ENCODE measurements at places on chromosomes 6 and 20. TPM values are rescaled to one million over a fixed set of nuclear protein-coding genes. Genes with fewer than 3 reads are reported as not detected.

- H3K27me3 ChIP-seq: no peaks in the 10 kb centered on the region
- H3K27ac ChIP-seq: no peak overlapping the region
- no peak overlapping the region for H3K4me3 ChIP-seq
- DNase-seq: no peak
- no peaks in the 10 kb centered on the region for H3K4me1 ChIP-seq
- no peaks in the 10 kb centered on the region for H3K36me3 ChIP-seq
Measured at GRCh38 chr6:12735786-12736185, 19.2 kb downstream of the PHACTR1 start.

The MOXD1 gene
- total RNA-seq: not detected

- peaks cover 38% of the 10 kb centered on the region for H3K36me3 ChIP-seq
- peaks cover 45% of the 10 kb centered on the region for H3K4me1 ChIP-seq
- H3K27ac ChIP-seq: no peak overlapping the region
Measured at GRCh38 chr6:107717781-107718180, 106.3 kb downstream of the SCML4 start.

DNA sequence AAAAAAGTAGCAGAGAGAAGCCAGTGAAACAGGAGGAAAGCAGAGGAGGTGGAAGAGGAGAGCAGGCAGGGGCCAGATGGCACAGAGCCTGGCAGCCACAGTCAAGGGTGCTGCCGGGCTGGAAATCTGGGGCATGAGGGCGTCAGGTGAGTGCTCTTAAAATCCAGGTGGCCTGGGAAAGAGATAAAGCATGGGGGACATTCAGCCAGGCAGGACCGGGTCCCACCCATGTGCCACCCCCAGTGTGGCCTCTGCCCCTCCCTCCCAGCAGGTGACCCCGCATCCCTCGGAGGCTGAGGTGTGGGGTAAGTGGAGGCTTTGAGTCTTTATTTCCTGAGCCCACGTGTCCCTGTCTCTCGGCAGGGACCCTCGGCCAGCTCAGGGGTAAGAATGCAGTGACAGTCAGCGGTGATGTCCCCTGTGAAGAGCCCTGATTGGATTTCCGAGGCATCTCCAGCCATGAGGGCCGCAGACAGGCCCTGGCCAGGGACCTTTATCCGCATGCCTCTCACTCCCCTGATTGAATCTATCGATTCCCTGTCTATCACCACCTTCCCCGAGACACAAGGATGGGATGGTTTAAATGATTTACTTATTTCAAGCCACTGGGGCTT lies 33.8 kb upstream of the SULF2 start:
- H3K27me3 ChIP-seq: peaks cover 15% of the 10 kb centered on the region
- no peak overlapping the region for H3K4me3 ChIP-seq
- no peaks in the 10 kb centered on the region for H3K36me3 ChIP-seq
- no peaks in the 10 kb centered on the region for H3K4me1 ChIP-seq
- DNase-seq: no peak

The LTB gene
- 136 TPM for total RNA-seq

The ECT2L gene
- total RNA-seq: not detected

The DPPA5 gene
- not detected for total RNA-seq

DNA sequence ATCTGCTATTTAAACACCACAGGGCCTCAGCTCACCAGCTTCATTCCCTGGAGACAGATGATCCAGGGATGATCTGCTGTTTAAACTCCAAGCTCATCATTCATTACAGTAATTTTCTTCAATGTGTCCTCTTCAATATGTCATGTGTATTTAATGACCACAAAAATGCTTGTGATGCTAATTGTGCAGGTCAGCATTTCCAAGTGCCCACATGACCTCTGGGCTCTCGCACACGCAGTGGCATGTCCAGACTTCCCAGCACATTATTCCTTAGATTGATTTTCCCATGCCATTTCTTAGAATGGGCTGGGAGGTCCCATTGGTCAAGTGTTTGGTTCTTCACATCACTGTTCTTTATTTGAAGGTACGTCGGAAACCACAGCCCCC lies 434.4 kb downstream of the HAO1 start:
- DNase-seq: no peak
- no peaks in the 10 kb centered on the region for H3K27me3 ChIP-seq
- no peak overlapping the region for H3K27ac ChIP-seq
- H3K4me1 ChIP-seq: no peaks in the 10 kb centered on the region
- no peaks in the 10 kb centered on the region for H3K36me3 ChIP-seq
